ENCODE measurements at places on chromosomes 3 and 15. TPM values are rescaled to one million over a fixed set of nuclear protein-coding genes. Genes with fewer than 3 reads are reported as not detected.

The WDR48 gene
- total RNA-seq = 27.6 TPM

The NANOGP8 gene
- total RNA-seq = not detected

The TNFAIP8L3 gene
- total RNA-seq = 0.30 TPM

The KY gene
- not detected for total RNA-seq

The CSTA gene
- 1.0 TPM for total RNA-seq

The A4GNT gene
- not detected for total RNA-seq

DNA sequence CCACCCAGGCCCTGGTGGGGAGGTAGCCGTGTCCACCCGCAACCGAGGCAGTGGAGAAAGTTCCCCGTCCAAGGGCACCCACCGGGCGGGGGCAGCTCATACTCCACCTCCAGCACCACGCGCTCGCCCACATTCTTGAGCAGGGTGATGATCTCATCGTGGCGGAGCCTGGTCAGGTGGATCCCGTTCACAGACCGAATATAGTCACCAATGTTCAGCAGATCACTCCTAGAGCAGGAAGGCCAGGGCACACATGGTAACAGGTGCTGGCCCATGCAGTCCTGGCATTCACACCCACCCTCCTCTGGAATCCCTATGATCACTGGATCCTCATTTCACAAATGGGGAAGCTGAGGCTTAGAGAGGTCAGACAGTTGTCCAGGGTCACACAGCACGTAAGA lies 15.8 kb downstream of the GRIP2 start:
- DNase-seq = peak; percentile 32

DNA sequence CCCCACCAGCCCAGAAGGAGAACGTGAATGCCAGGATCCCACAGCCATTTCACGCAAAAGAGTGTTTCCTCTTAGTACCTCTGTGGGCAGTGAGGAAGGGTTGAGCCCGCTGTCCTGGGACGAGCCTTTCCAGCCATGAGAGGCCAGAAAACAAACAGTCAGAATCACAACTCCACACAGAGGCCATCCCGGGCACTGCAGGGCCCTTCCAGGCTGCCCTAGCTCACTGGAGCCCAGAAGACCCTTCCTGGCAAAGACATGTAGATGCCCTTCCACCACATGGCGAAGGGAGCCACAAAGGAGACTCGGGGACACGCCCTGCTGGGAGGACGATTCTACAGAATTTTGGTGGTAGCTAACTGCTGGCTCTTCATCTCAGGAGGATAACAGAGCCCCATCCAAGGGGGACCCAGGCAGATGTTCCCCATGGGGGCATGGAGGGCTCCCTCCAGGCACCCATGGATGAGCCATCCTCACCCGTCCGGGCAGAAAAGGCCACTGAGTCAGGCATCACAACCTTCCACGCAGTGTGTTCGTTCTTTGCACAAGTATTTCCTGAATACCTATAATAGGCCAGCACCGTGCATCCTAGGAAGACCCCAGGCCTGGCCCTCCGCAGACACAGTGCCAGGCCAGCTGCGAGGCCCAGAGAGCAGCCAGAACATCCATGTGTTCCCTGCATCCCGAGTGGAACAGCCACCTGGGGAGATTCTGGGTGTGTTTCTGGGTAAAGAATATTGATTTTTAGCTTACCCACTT lies 47.2 kb downstream of the SLC12A8 start:
- DNase-seq = peak; percentile 47

GRCh38 chr3:44060164-44060563 lies 181.5 kb upstream of the TOPAZ1 start:
- no peak for DNase-seq

- DNase-seq = no peak
Measured at GRCh38 chr3:141538568-141539240, 51.9 kb downstream of the RASA2 start.

DNA sequence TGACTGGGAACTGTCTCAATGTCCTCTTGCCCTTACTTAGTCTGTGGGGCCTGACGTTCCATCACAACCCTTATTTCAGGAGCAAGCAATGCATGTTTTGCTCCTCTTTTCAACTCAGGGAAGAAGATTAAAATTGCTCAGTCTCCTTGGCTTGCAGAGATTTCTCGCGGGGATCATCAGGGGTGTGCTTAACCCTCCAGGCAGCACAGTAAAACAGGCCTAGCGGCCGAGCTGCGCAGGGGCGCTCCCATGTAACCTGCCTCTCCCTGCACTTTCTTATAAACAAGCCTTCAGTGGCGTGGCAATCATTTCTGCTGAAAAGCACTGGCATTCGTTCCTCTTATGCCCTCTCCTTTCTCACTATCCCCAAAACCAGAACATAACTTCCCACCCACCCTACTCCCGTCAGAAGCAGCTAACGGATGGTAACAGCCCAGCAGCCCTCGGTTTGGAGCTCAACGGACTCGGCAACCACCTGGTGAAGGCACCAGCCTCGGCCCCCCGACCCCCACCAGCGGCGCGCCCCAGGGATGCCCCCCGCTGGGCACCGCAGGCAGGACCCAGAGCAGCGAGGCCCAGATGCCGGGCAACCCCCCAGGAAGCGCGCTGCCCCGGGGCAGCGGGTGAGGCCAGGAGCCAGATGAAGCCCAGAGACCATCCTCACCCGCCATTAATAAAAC lies 1.1 kb downstream of the MCF2L2 start:
- DNase-seq = no peak

GRCh38 chr3:81302045-81302444 lies 459.4 kb downstream of the GBE1 start:
- peak; percentile 50 for DNase-seq

DNA sequence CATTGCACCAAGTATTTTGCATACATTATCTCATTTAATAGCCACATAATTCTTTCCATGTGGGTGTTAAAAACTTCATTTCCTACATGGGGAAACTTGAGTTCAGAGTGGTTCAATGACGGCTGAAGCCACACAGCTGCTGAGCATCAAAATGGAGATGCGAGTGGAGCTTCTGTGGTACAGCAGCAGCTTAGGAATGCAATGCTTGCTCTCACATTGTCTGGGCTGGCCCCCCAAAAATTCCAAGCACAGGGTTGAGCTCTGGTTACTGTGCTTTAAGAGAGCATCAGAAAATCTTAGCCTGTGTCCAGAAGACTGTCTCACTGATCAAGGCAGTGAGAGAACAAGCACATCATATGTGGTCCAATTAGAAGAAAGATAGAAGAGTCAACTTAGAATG lies 57.4 kb upstream of the GADL1 start:
- no peak for DNase-seq

- no peak for DNase-seq
Measured at GRCh38 chr3:30426293-30426993, 180.0 kb upstream of the TGFBR2 start.

- DNase-seq = no peak
Measured at GRCh38 chr3:131393051-131393450, 11.5 kb downstream of the NUDT16 start.

DNA sequence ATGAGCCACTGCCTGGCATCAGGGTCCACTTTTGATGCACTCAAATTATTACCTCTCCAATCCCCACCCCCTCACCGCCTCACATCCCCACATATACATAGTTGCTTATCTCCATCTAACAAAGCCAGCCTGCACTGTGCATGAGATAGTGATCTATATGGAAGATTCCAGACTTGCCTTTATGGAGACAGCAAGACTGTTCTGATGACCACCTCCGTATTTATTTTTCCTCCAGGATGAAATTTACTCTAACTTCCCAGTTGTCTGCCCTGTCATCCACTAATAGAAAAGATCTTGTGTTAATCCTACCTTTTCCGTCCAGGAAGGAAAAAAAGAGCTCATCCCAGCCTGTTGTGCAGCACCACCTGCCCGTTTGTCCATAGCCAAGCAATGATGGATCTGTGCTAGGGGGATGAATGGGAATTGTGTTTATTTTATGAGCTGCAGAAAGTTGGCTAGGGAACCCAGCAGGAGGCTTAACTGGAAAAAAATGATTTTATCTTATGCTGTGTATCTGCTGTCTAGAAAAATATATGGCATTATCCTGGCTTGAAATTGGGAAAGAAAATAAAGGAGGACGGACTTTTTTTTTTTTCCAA lies 114.5 kb downstream of the CD47 start:
- no peak for DNase-seq

DNA sequence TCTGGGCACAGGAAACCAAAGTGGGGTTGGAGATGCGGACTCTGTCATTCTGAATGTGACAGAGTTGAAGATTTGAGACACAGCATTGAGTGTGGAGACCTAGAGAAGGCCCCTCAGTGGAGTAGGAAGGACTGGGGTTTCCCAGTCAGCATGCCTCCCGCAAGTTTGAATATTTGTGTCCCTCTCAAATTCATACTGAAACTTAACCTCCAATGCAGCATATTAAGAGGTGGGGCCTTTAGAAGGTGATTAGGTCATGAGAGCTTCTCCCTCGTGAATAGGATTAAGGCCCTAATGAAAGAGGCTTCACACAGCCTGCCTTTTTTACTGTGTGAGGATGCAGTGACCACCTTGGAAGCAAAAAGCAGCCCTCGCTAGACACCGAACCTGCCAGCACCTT lies 8.0 kb downstream of the HDDC3 start:
- no peak for DNase-seq

DNA sequence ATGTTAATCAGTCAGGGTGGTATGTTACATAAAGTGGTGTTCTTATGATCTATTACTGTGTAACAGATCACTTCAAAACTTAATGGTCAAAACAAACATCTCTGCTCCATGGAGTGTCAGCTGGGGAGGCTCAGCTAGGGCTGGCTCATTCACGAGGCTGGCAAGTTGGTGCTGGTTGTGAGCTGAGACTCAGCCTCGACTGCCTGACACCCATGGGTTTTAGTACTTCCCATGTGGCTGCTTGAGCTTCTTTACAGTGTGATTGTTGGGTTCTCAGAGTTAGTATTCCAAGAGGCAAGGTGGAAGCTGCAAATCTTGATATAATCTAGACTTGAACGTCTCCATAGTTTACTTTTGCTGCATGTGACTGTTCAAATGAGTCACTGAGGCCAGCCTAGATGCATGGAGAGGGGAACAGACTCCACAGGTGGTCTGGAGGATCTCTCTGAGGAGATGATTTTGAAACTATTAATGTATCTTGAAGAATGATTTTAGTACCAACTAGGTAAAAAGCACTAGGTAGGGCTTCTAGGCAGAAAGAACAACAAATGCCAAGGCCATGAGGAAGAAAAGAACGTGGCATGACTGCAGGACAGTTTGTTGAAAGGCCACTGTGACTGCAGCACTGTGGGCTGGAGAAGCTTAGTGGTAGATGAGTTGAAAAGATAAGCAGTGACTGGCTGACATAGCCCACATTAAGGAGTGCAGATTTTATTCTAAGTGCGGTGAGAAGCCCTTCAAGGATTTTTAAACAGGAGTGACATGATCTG lies 281.1 kb upstream of the PROK2 start:
- no peak for DNase-seq

GRCh38 chr3:129245141-129245540 lies 4.3 kb upstream of the COPG1 start:
- no peak for DNase-seq

DNA sequence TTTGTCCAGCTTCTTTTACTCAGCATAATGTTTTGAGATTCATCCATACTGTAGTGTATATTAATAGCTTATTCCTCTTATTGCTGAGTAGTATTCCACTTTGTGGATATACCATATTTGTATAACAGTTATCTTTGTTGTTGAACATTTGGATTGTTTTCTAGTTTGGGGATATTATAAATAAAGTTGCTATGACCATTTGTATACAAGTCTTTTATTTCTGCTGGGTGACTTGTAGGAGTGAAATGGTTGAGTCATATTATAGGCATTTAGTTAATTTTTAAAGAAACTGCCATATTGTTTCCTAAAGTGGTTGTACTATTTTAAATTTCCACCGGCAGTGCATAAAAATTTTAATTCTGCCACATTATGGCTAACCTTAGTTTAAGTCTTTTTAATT lies 53.4 kb downstream of the RPL39L start:
- DNase-seq = no peak

- DNase-seq = no peak
Measured at GRCh38 chr3:153029350-153029749, 132.7 kb upstream of the RAP2B start.

DNA sequence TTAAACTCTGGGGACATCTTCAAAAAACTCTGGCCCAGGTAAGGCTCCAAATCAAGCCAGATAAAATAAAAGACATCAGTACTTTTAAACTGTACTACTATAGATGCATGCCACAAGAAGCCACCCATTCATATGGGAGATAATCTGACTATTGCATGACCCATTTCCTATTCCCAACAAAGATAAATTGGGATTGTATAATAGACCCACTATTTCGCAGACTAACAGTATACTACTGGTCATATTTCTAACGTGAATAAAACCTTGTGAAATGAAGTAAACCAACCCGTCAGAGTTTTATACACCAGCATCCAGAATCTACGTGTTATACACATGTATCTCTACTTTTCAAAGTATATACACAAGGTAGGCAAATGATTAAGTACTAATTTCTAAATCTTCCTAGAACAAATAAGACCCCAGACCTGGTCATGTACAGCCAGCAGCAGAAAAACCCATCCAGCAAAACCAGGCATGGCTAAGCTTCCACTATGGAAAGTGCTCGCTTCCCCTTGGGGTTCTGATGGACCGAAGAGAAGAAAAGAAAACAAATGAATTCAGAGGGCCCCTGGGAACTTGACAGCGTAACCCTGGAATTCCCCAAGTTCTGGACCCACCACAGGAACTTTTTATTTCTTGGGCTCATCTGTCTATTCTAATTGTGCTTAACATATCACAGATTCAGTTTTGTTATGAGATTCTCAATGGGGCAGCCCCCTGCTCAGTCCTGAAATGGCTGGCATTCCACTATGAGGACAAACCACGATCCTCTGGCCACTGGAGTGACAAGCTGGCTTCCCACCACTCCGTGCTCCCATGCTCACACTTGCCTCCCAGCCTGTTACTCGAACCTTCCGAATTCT lies 69.1 kb downstream of the MB21D2 start:
- DNase-seq = no peak

DNA sequence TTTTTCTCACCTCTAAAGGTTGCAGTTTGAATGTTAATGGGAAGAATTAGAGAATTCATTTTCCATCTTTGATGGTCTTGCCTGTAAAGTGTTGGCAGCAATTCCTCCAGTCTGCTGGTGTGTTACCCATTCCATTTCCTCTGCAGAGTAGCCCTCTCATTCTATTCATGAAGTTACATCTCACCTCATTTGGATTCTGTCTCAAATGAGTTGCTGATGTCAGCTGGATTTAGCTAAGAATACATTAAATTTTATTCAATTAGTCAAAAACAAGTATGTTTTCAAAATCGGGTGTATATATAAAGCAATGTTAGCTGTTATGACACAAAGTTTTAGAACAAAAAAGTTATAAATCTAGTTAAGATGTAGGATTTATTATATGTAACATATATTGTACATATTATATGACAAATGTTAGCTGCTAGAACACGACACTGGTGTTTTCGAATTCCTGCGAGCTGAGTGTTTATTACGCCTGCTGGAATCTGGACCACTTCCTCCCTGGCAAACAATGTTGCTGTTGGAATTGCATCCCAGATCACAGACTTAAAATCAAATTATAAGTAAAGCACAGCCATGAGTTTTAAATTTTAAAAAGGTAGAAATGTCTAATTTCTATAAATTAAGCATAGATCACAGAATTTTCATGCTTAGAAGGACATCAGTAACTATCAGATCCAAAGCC lies 516.2 kb downstream of the OCA2 start:
- no peak for DNase-seq
